ENCODE measurements at places on chromosomes 7 and 10. TPM values are rescaled to one million over a fixed set of nuclear protein-coding genes. Genes with fewer than 3 reads are reported as not detected.

GRCh38 chr7:12729112-12729511 is 41.7 kb downstream of the ARL4A start:
- peak; percentile 83 for DNase-seq

DNA sequence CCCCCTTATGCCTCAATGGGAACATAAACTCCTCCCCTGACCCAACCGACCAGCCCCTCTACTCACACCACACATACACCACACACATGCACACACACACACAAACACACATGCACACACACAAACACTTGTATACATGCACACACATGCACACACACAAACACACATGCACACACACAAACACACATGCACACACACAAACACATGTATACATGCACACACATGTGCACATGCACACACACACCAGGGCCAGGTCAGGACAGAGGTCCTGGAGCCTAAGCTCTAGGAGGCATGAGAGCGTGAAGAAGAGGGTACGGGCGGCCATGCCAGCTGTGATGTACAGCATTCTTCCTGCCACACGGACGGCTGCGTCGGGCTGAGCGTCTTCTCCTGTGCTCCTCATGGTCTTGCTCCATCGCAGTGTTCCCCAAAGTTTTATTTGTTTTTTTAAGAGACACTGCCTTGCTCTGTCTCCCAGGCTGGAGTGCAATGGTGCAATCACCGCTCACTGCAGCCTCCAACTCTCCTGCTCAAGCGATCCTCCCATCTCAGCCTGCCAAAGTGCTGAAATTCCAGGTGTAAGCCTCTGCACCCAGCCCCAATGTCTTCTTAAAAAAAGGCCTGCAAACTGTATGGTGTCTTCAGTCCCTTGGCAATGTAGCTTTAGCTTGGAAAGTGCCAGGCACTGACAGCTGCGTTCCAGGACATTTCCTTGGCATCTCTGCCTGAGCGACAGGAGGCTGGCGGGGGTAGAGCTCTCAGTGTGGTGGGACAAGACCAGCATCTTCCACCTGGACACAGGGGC is 38.8 kb upstream of the INPP5A start:
- DNase-seq, result no peak

DNA sequence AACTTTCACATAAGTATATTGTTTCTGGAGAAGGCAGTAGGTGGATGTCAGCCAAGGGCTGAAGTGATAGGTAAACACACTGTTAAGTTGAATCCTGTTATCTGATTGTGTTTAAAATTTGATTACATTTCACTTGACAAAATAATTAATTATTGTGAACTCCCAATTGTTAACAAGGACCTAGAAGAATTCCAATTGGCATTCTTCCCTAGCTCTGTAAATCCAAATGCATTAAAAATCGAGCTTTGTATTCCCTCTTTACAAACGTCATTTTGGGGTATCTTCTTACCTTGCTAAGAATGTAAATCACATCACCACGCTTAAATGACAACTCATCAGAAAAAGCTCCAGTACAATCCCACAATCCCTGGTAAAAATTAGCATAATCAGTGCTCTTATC is 179.9 kb downstream of the SKAP2 start:
- DNase-seq, result no peak

DNA sequence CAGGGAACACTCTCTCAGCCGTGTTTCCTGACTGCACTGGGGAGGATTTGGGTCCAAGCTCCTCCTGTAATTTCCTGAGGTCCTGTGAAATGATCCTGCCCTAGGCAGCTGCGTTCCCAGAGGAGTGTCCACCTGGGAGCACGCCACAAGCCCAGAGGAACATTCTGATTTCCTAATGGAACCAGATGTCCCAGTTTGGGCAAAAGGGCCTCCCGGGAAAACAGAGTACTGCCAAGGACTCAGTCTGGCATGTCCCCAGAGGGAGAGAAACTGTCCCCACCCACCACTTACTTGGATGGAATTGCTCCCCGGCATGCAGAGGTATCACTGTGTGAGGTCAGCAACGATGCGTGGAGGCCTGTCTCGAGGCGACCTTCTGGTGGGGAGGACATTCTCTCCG is 34.5 kb downstream of the ASB13 start:
- DNase-seq, result no peak

Gene FZD8
- total RNA-seq, result 7.8 TPM

Gene ANKRD1
- 6,042 TPM for total RNA-seq
